ENCODE measurements at places on chromosomes 3 and 15. TPM values are rescaled to one million over a fixed set of nuclear protein-coding genes. Genes with fewer than 3 reads are reported as not detected.

PLIN1 gene
- total RNA-seq, result 0.70 TPM

- no peaks in the 10 kb centered on the region for H3K36me3 ChIP-seq
- no peak overlapping the region for H3K4me3 ChIP-seq
Measured at GRCh38 chr3:14561051-14561960, 21.2 kb upstream of the GRIP2 start.

GRCh38 chr15:56628893-56629532 lies 104.3 kb downstream of the ZNF280D start:
- no peaks in the 10 kb centered on the region for H3K27me3 ChIP-seq
- DNase-seq, result no peak
- H3K36me3 ChIP-seq, result 0 out of 2 replicates have a peak, but pooled peaks cover 3% of the 10 kb centered on the region
- H3K4me1 ChIP-seq, result no peaks in the 10 kb centered on the region

DNA sequence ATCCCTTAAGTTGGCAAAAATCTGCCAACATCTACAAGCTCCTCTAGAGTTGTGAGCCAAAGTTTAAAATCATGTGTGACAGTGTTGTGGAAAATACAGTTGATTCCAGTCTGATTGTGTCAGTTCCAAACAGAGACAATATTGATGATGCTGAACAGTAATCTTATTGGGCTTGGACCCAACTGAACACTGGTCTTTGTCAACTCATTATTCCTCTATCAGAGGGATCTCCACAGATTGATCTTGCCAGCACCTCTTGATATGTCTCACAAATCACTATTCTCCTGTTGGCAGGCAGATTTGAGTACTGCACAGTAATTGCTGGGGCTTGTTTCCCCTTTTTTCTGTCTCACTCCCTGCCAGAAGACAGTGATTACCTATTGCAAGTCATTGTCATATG lies 326.6 kb upstream of the DPH6 start:
- no peaks in the 10 kb centered on the region for H3K36me3 ChIP-seq
- H3K27ac ChIP-seq, result no peak overlapping the region
- peaks cover 31% of the 10 kb centered on the region for H3K4me1 ChIP-seq
- H3K27me3 ChIP-seq, result no peaks in the 10 kb centered on the region
- DNase-seq, result no peak
